ENCODE measurements at places on chromosomes 6 and 20.

- DNase-seq: no peak
These were observed 38.6 kb upstream of the EPB41L1 start for GRCh38 chr20:36115925-36116324.

GRCh38 chr20:63740070-63740626 is 572 bp downstream of the SLC2A4RG start:
- DNase-seq: peak; percentile 55

- DNase-seq: no peak
These were observed 39.0 kb downstream of the DSE start for GRCh38 chr6:116409756-116410155.

GRCh38 chr6:5067305-5067704 is 17.8 kb upstream of the PPP1R3G start:
- DNase-seq: no peak

DNA sequence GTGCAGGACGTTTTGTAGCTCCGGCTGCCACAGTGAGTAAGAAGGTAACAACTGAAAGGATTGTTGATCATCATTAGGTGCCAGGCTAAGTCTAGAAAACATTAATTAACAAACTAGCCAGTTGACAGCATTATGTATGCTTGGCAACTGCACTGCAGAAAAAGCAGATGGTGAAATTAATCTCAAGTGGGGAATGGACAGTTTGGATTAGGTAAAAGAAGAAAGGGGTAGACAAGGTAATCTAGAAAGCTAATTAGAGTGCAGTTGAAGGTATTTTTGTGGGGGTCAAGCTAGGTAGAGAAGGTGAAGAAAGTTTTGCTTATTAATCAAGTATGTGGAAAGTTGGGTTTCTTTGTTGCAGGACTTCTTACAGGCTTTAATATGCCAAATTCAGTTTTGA is 69.7 kb upstream of the HINT3 start:
- DNase-seq: no peak

DNA sequence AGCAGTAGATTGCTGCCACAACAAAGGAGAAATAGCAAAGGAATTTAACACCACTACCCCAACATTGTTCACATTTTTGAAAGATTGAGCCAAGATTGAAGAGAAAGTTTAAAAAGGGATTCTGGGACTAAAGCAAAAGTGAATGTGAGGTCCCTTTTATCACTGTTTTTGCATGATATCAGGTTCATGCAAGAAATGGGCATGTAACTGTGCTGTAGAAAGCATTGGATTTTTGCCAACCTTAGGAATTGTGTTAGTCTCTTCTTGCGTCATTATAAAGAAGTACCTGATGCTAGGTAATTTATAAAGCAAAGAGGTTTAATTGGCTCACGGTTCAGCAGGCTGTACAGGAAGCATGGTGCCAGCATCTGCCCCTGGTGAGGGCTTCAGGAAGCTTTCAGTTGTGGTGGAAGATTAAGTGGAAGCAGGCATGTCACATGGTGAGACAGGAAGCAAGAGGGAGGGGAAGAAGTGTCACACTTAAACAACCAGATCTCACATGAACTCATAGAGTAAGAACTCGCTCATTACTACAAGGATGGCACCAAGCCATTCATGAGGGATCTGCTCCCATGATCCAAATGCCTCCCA is 4.6 kb upstream of the GJB7 start:
- no peak for DNase-seq

DNA sequence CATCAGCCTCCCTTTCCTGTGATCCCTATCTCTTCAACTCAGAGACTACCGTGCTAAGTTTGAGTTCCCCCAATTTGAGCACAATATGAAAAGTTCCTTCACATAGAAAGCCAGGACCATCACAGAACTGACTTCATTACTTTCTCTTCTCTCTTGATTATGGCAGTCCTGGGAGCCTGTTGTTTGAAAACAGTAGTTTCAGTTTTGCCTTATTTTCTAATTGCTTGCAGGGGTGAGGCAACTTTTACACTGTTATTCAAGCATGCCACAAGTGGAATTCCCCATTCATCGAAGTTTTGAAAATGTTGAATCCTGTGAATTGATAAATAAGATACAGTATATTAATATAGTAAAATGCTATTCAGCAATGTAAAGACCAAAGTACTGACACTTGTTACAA is 569.7 kb upstream of the MARCKS start:
- no peak for DNase-seq

GRCh38 chr6:73923905-73924485 is 228.0 kb downstream of the CD109 start:
- no peak for DNase-seq

DNA sequence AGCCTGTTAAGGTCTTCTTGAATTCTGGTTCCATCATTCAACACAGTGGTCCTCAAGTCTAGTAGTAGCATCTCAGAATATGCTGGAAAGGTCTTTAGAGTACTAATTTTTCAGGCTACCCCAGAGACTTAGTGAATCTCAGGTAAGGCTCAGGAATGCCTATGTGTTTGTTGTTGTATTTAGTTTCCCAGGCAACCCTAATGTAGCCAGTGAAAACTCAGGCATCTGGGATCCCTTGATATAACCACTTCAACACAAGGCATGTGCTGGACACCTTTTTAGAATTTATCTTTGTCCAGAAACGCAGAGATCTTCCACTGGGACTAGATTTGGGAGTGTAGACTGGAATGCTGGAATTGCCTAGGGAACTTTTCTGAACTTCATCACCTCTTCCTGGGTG is 597.9 kb upstream of the FLRT3 start:
- no peak for DNase-seq

GRCh38 chr6:74607934-74608333 is 597.9 kb downstream of the COL12A1 start:
- no peak for DNase-seq

- no peak for DNase-seq
These were observed 60.6 kb upstream of the RREB1 start for GRCh38 chr6:7047128-7047527.

GRCh38 chr6:11217360-11218101 is 14.9 kb downstream of the NEDD9 start:
- no peak for DNase-seq

All from CD4-positive, alpha-beta T cell treated with Interleukin-15 for 4 hours (primary cell).